NCI-H345 (cell line): ENCODE measurements at places on chromosomes 1 and 21.
A peak's percentile ranks its signal among the peaks of the same experiment; 100 is the strongest.

GRCh38 chr1:204475656-204476432 is 18.8 kb downstream of the PIK3C2B start:
- no peak for DNase-seq

DNA sequence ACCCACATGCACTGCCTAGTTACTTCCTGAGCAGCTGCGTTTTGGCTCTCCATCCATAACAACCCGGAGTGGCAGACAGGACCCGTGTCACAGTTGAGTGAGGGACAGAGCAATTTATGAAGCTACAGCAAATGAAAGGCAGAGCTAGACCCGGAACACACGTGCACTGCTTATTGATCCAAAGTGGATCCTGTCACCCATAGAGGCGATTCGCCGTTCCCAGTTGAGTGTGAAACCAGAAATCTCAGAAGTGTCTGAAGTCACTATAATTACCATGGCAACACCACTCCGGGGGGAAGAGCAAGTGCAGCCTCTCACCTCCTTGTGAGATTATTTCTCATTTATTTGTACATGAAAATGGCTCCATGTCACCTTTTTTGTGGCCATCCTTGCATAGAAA is 365.2 kb downstream of the DSCAM start:
- DNase-seq: no peak

GRCh38 chr1:184506481-184506880 is 119.7 kb downstream of the C1orf21 start:
- DNase-seq: no peak

DNA sequence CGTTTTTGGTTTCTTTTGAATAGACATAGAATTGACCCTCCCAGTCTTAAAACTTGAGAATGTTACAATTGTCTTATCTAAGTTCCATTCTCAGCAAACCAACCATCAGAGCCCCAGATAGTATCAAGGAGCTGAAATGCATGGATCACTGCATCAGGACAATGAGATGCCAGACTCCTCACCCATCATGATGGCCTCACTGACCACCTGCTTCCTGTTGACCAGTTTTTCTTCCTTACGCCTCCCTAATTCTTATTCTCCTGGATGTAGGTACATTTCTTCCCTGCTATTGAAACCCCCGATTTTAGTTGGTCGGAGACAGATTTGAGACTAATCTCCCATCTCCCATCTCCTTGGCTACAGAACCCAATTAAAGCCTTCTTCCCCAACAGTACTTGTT is 17.7 kb downstream of the MATN1 start:
- no peak for DNase-seq

GRCh38 chr1:199859491-199859933 is 168.0 kb upstream of the NR5A2 start:
- peak; percentile 11 for DNase-seq

DNA sequence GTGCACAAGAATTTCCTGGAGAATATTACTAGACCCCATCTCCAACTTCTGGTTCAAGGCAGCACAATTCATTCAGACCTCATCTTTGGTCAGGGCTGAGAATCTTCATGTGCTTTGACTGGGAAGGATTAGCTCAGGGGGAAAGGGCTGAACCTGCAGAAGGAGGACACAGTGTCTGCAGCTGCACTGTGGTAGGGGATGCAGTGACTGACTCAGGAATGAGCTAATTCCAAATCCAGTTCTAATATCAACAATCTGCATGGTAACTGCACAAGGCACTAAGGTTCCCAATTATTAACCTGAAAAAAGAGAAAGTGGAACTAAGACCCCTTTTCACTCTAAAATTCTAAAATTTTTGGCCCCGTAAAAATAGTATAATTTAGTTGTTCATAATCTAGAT is 31.6 kb downstream of the TTLL7 start:
- no peak for DNase-seq

DNA sequence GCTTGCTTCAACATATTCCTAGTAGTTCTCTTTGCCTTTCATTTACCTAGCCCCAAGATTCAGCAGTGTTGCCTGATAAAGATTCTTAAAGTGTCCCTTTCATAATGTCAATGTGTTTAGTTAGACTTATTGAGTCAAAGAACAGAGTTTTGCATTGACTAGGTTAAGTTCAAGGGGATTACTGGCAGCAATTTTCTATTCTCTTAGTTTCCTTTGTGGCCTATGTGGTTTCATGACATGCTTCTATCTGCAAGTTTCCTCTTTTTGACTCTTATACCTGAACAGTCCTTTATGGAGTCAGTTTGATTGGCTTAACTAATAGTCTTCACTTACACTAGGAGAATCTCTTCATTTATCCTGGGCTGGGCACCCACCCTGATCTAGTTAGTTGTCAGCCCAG is 151.3 kb downstream of the ADGRL4 start:
- no peak for DNase-seq

DNA sequence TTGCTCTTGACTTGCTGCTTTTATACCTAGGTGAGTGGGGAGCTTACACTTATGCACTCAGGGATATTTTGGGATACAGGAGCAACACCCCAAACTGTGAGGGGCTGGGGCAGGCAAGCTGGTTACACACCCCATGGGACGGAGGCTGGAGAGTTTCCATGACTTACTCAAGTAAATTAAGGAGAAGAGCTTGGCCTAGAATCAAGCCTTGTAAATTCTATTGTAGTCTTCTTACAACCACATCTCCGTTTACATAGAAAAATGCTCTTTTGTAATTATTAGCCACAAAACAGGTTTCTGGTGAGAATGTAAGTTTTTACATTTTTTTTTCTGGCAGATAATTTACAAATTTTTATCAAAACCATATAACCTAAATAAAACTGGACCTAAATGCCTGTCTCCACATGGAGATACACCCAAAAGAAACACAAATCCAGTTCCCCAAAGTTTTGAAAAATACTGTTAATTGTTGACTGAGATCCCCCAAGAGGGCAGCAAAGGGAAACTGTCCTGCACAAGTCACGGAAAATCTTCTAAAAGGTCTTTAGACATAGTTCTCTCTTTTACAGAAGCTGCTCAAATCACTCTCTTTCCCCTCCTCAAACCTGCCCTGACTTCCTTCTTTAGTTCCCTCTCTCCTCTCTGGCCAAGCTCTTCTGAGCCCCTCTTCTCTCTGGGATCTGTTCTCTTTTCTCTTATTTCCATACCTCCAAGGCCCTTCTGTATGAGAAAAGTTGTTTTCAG is 134.0 kb downstream of the HIVEP3 start:
- no peak for DNase-seq

DNA sequence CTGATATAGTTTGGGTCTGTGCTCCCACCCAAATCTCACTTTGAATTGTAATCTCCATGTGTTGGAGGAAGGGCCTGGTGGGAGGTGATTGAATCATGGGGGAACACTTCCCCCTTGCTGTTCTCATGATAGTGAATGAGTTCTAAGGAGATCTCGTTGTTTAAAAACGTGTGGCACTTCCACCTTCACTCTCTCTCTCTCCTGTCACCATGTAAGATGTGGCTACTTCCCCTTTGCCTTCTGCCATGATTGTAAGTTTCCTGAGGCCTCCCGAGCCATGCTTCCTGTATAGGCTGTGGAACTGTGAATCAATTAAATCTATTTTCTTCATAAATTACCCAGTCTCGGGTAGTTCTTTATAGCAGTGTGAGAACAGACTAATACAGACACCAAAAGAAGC is 40.4 kb downstream of the FRRS1 start:
- DNase-seq: no peak

- DNase-seq: no peak
Measured at GRCh38 chr1:39538531-39539251, 37.9 kb downstream of the PABPC4 start.

DNA sequence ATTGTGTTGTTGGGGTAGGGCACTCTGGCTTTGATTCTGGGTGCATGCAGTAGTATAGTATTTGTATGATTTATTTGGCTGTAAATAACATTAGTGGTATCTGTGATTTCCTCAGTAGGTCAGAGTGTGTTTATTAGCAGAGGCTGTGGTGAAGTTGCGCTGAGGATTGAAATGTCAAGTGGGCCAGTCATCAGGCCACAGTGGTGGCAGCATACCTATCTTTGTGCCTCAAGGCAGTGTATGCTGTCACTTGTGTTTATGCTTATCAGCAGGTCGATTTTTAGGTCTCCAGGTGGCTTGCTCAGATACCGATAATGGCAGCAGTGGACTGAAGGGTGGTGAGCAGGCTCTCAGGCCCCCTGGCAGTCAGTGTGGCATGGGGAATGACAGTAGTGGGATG is 11.3 kb downstream of the LY9 start:
- DNase-seq: no peak

- DNase-seq: peak; percentile 80
Measured at GRCh38 chr1:201016211-201016651, 7.3 kb downstream of the KIF21B start.

DNA sequence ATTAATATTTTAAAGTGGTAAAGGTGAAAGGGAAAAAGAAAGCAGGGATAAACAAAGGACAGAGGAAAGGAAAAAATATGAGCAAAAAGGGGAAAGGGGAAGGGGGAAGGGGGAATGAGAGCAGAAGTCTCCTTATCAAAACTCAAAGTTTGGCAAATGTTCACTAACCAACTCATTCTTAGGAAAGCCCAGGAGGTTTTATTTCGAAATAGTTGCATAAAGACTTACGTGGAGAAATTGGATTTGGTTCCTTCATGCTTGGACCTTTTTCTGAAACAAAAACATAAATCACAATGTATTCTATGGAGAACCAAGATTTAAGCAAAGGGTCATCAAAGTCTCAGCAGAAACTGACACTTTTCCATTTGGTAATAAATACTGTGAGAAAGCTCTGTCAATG is 188.1 kb downstream of the TGFBR3 start:
- DNase-seq: no peak

- no peak for DNase-seq
Measured at GRCh38 chr1:73744985-73745384, 453.0 kb downstream of the LRRIQ3 start.

GRCh38 chr1:94992161-94992560 is 65.3 kb upstream of the CNN3 start:
- DNase-seq: no peak

GRCh38 chr1:23489842-23490241 is 5.9 kb upstream of the ASAP3 start:
- no peak for DNase-seq

DNA sequence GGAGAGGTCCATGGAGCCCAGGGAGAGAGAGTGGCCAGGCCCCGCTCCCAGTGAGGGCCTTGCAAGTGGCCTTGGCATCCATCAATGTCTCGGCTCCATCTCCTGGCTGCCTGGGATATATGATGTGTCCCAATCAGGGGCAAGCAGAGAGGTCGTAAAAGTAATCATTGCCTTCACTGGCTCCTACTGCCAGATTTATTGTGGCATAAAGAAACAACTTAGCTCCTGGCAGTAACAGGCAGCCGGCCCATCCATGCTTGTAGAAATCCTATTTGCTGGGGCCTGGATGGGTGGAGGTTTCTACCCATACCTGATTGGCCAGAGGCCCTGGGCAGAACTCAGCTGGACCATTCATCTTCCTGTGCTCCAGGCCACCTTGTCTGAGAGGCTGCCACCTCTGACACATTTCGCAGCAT is 272.6 kb downstream of the MATN1 start:
- no peak for DNase-seq

- DNase-seq: no peak
Measured at GRCh38 chr1:5962265-5963105, 29.7 kb downstream of the NPHP4 start.

DNA sequence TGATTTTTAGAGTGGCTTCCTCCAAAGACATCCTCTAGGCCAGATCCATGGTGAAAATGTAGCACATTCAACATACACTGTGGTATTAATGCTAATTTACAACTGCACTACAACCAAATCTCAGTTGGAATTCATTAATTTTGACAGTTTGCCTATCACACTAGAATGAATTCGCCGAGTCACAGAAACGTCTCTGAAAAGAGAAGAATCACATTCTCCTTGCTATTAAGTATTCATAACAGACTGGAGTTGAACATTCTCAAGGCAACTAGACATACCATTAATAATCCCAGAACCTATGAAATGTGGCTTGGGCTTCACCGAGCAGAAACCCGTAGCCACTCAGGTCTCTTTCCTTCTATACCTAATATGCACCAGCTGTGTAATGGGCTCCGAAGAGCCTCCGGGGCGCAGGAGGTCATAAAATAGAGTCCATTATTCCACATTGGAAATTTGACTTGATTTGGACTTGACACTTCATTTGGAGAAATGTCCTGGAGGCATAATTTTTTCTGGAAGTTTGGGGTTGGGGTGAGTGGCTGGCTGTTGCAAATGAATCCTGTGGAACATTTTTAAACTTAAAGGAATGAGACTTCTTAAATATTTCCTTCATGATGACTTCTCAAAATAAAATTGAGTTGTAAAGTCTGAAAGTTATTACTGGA is 117.1 kb downstream of the DSCAM start:
- no peak for DNase-seq

DNA sequence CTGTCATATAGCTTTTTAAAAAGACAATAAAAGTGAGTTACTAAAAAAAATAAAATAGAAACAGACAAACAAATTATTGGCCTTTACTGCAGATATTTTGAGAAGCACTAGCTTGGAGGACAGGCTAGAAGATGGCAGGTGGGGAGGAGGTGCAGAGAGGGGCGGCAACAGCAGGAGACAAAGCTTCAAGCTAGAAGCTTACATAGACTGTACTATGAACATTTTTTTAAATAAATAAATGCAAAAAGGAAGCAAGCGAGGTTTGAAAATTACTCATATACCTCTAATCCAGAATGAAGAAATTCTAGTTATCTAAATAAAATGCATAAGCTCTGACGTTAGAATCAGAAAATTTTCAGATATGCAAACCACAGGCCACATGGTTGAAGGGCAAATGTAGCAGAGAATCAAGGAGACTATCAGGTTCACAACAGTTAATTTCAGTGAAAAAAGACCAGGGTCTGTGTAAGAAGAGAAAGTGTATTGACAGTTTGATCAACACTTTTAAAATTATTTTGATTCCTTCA is 54.9 kb downstream of the NRIP1 start:
- DNase-seq: no peak

DNA sequence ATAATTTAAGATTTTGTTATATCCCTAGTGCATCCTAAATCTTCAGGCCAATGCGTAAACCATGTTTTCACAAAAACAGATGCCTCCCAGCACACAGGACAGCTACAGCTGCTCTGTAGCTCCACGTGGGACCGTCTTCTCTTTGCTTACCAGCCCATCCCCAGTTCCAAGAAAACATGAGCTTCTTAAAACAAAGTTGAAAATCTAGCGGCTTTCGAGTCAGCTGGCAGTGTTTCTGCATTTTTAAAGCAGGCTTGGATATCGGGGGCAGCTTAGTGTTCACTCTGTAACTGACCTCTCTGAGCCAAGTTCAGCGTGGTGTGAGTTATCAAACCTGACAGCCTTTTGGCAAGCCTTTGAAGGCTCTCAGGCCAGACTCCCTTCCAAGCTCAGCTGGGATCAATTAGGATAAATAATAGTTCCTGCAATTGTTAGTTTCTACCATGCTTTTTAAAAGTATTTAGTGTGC is 881.5 kb downstream of the LTN1 start:
- DNase-seq: no peak

GRCh38 chr1:168243636-168244212 is 17.9 kb downstream of the SFT2D2 start:
- no peak for DNase-seq

GRCh38 chr1:147542569-147542897 is 1.2 kb downstream of the BCL9 start:
- DNase-seq: no peak

GRCh38 chr1:64595871-64596515 is 126.1 kb downstream of the CACHD1 start:
- DNase-seq: no peak
